NCI-H1436 treated with DMSO at 0.1 percent for 48 hours (cell line): ENCODE measurements at places on chromosomes 6 and 20.

DNA sequence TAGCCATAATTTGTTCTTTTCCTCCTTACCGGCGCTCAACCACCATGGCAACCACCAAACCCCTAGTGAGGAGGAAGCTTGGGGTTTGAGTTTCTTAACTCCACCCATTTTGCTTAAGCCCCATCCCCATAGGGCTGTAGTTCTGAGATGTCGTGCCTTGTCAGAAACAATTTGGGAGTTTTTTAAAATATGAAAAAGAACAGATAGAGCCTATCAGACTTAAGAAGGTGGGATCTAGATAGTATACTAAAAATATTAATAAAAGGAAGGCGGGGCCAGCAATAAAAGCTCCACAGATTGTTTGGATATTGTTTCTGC, 5.6 kb downstream of the BRD2 start:
- DNase-seq: no peak

- no peak for DNase-seq
Observed at GRCh38 chr20:45313065-45313695, 5.1 kb upstream of the MATN4 start.

DNA sequence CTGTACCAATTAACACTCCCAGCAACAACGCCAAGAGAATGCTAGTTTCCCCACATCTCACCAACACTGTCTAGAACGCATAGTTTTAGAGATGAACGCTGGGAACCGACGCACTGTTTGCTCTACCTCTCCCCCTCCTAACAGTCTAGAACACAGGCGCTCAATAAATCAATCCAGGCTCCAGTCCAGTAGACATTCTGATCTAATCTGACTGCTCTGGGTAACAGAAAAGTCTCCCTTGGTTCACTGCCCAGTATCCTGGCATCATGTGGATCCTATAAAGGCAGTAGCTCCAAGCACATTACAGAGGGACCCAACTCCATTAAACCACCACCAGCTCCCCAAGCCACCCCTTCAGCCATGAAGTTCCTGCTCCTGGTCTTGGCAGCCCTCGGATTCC, at the start of gene DEFB132:
TSS of gene DEFB132 (plus strand) at position 306 of the 400 bp plus-strand sequence. CDS start at position 361, 55 bp downstream.
- DNase-seq: no peak

DNA sequence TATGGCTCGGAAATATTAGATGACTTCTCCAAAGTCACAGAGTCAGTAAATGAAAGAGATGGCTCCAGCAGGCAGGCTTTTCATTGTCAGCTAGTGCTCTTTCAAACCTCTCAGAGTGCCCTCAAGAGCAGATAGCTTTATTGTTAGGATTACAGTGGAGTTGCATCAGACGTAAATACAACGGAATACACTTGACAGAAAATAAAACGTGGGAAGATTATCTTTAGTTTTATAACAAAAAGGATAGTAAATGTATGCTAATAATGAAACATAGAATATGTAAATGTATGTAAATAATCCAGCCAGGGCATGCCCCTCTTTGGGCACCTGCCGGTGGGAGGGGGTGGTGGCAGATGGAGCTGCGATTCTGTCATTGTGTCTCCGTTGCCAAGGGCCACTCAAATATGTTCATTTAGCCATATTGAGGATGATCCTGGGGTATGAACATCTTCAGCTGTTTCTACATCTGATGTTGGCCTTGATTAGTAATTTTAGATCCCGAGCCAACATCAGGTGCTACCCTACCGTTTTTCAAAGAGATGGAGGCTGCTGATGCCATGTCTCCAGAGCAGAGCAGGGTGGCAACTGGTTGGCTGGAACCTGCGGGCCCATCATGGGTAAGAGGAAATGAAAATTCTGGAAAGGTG, 358.3 kb upstream of the SULF2 start:
- DNase-seq: peak; percentile 0

- no peak for DNase-seq
Observed at GRCh38 chr6:138289739-138290138, 71.4 kb upstream of the PBOV1 start.

- DNase-seq: no peak
Observed at GRCh38 chr6:41976794-41977484, 35.3 kb upstream of the CCND3 start.

GRCh38 chr20:11030351-11030750, 356.6 kb upstream of the JAG1 start:
- no peak for DNase-seq

GRCh38 chr20:25085756-25086495, 4.0 kb upstream of the VSX1 start:
- DNase-seq: no peak

GRCh38 chr6:39280247-39280731, 33.9 kb downstream of the KCNK17 start:
- no peak for DNase-seq
